Brain microvascular endothelial cell (primary cell): ENCODE measurements at places on chromosomes 4 and X.

GRCh38 chr4:125121581-125121980 is 193.2 kb upstream of the FAT4 start:
- DNase-seq, result no peak

GRCh38 chr4:40190465-40190864 is 6.4 kb upstream of the RHOH start:
- DNase-seq, result no peak

DNA sequence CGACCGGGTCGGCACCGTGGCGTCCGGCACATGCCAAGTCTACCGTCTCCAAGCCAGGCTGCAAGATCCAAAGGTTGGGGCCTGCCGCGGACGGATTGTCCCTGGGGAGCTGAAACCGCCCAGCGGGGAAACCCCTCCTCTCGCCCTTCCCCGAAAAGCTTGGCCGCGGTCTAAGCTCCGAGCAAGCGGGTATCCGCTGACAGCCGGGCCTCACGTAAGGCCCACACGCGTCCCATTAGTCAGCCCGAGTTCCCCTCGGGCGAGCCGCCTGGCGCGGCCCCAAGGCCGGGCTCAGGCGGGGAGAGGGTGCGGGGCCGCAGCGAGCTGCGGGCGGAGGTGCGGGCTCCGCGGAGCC is 6.8 kb upstream of the BCOR start:
- DNase-seq, result no peak

- DNase-seq, result no peak
Observed at GRCh38 chr4:172648471-172648870, 520.1 kb upstream of the GALNT7 start.

- DNase-seq, result no peak
Observed at GRCh38 chrX:130801901-130802300, 101.1 kb downstream of the ENOX2 start.

- DNase-seq, result no peak
Observed at GRCh38 chr4:152039691-152040090, 278.9 kb upstream of the GATB start.

- DNase-seq, result no peak
Observed at GRCh38 chr4:55269995-55270394, 76.0 kb upstream of the SRD5A3 start.

DNA sequence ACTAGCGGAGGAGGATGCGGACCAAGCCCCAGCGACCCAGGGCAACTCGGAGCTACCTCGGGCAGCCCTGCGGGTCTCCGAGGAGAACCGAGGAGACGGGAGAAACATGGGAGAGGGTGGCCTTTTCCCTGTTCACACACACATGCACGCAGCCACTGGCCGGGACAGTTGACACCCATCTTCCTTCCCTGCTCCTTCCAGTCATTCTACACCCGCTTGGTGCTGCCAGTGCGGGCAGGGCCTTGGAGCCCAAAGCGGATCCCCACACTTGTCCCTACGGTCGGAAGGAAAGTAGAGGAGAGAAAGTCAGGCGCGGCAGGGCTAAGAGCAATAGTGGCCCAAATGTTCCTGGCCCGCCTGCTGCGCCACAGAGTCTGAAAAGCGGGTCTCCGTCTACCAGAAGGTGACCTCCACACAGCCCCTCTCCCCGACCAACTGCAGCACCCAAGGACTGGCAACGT is 1.1 kb upstream of the PPP3CA start:
- no peak for DNase-seq

DNA sequence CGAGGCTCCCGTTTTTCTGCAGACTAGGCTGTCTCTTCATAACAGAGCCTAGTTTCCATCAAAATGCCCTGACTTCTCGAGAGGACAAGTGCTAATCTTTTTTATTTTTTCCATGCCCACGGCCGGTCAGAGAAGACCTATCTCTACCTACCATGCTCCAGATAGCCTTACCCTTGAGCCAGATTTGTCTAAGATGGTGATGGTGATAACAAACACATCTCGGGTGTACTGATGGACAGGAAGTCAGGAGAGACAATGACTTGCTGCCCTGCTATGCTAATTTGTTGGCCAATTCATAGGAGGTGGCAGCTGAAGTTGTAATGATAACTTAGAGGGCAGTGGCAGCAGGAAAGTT is 42.2 kb upstream of the NKRF start:
- no peak for DNase-seq

DNA sequence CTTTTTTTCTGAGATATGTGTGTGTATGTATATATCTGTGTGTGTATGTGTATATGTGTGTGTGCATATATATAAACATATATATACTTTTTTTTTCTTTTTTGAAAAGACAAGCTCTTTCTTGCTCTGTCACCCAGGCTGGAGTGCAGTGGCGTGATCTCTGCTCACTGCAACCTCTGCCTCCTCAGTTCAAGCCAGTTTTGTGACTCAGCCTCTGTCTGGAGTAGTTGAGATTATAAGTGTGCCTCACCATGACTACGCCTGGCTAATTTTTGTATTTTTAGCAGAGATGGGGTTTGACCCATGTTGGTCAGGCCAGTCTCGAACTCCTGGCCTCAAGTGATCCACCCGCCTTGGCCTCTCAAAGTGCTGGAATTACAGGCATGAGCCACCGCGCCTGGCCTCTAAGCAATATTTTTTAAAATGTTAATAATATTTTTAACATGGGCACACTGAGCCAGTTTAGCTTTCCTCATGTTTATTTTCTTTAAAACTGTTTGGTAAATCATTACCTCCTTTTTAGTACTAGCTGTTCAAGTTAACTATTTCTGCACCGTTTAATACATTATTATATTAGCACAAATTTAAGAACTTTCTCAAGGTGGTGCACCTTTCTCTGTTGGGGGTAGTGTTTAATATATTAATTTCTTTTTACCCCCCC is 33.3 kb downstream of the BBS12 start:
- peak; percentile 95 for DNase-seq

GRCh38 chrX:3461397-3462165 is 115.1 kb upstream of the MXRA5 start:
- peak; percentile 1 for DNase-seq

DNA sequence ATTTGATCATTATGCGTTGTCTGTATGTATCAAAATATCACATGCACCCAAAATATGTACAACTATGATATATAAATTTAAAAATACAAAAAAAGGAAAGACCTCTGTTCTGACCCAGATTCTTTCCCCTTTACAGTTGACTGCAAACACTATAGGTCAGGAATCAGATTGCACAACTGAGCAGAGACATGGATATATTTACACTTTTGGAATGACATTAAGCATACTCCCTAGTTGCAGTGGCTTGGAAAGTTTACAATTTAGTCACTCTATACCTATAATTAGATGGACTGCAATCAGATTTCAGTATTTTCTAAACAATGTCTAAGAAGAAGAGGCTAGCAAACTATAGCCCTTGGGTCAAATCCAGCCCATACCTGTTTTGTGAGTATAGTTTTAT is 98.5 kb upstream of the INPP4B start:
- DNase-seq, result no peak

DNA sequence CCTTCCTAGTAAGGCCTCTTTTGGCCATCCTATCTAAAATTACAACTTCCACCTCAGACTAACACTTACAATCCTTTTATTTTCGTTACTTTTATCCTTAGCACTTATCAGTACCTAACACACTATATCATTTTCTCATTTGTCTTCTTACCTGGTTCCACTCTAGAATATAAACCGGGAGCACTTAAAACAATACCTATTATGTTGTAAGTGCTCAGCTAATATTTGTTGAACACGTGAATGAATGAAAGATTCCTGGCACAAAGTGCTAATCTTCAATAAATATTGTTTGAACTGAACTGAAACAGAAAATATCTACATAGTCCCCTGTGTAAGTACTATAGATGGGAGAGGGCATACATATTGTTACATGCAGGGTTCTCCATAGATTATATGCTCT is 14.4 kb downstream of the MGARP start:
- no peak for DNase-seq

DNA sequence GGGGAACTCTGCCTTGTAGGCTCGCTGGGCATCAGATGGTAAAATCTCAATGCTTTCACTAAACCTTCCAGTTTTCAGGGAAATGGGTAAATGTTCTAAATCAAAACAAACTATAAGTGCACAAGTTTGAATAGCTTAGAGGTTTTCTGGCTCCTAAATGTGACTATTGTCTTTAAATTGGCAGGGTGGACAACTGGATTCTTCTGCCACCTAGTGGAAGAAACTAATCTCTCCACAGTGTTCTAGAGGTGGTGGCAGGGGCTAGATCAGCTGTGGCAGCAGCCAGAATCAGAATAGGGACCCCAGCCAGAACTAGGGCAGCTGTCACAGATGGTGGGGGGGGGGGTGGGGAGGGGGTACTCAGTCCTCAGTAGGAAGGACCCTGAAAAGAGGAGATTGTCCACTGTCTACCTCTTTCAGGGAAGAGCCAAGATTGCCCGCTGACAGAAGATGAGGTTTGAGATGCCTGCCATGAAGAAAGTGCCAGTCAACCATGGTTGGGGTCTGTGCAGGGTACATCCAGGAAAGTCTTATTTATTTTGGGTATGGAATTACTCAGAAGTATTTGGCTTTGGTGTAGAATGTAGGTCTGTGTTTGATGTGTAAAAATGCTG is 201.4 kb downstream of the CCNG2 start:
- DNase-seq, result peak; percentile 24

GRCh38 chrX:153573984-153574383 is 25.0 kb downstream of the CCNQ start:
- no peak for DNase-seq

GRCh38 chrX:47529548-47529947 is 31.5 kb upstream of the ARAF start:
- DNase-seq, result no peak

- DNase-seq, result peak; percentile 45
Observed at GRCh38 chrX:31228415-31228832, 156.6 kb upstream of the FTHL17 start.

DNA sequence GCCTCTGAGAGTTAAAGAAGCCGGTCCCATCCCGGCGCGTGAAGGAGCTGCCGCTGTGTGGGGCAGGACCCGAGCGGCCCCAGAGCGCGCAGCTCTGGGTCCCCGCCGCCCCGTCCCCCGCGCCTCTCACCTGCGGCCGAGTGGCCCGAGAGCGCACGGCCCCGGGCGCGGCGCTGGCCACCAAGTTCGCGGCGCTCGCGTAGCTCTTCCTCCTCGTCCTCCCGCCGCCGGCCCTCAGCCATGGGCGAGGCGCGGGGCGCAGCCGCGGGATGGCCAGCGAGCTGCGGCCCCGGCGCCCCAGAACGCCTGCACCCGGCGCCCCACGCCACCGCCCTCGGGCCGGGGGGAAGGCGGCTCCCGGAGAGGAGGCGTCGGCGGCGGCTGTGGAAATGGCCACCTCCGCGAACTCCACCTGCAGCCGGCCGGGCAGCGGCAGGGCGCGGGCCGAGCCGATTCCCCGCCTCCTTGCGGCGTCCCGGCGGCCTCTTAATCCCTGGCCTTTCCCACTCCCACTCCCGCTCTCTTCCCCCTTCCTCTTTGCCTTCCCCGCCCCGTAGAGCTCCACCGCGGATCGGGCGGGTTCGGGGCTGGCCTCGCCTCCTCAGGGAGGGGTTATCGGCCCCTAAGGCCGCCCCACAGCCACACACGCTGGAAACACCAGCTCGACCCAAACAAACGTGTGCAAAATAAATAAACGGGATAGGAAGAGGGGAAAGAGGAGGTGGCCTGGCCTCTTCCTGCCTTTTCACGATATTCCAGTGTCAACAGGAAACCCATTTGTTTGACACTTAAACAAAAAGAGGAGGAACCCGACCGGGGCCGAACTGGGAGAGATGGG is at the start of gene SH3D19:
Gene SH3D19, minus strand, starts transcription at position 495 of the 838 bp plus-strand sequence. Its CDS starts 253 bp downstream, at position 242.
- peak; percentile 13 for DNase-seq

DNA sequence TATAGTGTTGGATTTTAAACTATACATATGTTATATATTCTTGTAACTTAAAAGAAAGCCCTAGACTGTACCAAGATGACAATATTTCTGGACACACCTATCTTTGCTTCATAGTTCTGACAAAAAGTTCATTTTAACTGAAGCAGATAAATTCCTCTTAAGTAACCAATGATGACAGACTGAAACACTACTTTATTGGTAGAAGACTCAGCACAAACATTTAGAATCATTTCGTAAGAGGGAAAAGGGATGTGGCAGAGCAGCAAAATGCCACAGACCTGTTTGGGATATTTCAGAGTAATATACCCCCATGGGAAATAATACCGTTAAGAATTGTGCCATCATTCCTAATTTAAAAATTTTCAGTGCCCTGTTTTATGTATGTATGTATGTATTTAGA is 56.2 kb downstream of the APOO start:
- DNase-seq, result no peak

GRCh38 chr4:175714686-175715085 is 97.4 kb downstream of the GPM6A start:
- no peak for DNase-seq

DNA sequence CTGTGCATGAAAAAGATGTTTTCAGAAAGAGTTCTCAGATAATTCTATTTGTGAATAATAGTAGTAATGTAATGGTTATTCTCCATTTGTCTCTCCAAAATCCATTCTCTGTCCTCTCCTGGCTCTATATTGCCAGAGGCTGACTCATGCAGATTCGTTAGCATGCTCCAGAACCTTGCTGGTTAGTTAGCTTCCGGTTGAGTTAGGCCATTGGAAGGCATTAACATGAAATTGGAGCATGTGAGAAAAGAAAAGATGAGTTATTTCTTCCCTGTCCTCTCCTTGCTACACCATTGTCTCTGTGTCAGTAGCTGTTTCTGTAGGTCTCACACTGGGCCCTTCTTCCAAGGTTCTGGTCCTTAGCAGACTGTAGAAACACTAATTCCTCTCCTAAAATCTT is 23.5 kb upstream of the PRDM8 start:
- DNase-seq, result no peak

DNA sequence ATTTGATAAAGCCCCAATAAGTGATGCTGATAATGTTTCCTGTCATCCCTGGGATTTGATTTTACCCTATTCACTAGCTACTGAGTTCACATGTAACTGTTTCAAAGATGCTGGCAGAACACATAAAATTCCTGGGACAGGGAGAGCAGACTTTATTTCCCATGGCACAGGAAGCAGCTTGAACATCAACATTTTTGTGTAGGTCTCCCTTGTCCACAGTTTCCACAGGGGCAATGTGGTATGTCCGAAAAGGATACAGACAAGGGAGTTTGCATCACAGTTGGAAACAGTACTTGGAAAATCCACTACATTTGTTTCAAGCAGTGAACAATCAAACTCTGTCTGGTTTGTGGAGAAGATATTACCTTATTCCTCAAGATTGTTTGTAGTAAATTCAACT is 129.2 kb upstream of the KLHL4 start:
- DNase-seq, result no peak

- DNase-seq, result no peak
Observed at GRCh38 chr4:2834001-2834921, 9.4 kb upstream of the ADD1 start.
